ENCODE measurements at places on chromosomes 7 and 10.

DNA sequence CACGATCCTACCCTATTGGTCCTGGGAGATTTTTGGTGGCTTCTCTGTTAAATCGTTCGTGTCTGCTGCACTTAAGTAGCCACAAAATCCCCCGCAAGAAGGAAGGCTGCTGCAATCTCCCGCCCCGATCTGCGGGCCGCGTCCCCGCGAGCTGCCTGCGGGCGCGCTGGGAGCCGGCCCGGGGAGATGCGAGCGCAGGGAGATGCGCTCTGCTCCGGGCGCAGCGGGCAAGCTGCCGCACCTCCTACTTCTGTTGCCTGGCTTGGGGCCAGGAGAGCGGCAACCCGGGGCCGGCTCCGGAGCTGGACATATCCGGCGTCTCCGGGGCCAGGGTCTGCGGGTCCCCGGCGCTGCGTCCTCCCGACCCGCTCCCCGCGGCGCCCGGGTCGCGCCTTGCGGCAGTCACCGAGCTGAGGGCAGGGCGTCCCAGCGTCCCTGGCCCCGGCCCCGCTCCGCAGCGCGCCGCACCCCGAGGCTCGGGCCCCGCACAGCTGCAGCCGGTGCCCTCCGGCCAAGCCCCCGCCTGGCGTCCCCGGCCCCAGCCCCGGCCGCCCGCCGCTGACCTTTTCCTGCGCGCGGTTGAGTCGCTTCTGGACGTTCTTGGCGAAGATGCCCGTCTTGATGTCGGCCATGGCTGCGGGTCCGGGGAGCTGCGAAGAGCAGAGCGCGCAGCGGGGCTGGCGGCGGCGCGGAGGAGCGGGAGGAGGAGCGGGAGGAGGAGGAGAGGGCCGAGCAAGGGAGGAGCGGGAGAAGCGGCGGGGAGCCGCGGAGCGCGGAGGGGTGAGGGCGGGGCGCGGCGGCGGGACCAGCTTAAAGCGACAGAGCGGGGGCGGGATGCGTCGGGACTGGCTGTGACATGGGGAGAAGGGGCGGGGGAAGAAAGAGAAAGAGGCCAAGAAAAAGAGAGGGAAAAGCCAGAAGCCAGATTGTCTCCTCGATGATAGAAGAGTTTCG, at the start of gene AMPH:
AMPH (minus strand) TSS at position 654 of the 954 bp plus-strand sequence; CDS start at position 632, 22 bp downstream.
- DNase-seq, result peak; percentile 15

GRCh38 chr10:63052083-63052482, 81.0 kb upstream of the NRBF2 start:
- no peak for DNase-seq

GRCh38 chr10:88793712-88794299, 8.7 kb upstream of the LIPM start:
- DNase-seq, result no peak

- no peak for DNase-seq
Observed at GRCh38 chr7:35968140-35968940, 167.5 kb downstream of the SEPTIN7 start.

- no peak for DNase-seq
Observed at GRCh38 chr7:9709216-9709615, 1264.5 kb upstream of the PHF14 start.

- no peak for DNase-seq
Observed at GRCh38 chr10:11177381-11177780, 159.7 kb downstream of the CELF2 start.

- DNase-seq, result no peak
Observed at GRCh38 chr10:121188005-121188404, 336.8 kb downstream of the WDR11 start.

GRCh38 chr10:29850371-29850770, 209.0 kb downstream of the JCAD start:
- DNase-seq, result no peak

DNA sequence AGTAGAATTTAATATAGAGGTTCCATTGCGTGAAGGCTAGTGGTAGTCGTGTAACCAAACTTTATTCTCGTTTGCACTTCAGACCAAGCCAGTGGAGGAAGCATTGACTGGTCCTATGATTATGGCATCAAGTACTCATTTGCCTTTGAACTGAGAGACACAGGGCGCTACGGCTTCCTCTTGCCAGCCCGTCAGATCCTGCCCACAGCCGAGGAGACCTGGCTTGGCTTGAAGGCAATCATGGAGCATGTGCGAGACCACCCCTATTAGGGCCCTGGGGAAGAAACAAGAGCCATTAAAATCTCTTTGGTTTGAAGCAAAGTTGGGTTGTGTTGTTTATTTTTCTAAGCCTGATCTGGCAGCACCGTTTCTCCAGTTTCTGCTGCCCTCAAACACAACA, 3.5 kb upstream of the CPA4 start:
- DNase-seq, result no peak

DNA sequence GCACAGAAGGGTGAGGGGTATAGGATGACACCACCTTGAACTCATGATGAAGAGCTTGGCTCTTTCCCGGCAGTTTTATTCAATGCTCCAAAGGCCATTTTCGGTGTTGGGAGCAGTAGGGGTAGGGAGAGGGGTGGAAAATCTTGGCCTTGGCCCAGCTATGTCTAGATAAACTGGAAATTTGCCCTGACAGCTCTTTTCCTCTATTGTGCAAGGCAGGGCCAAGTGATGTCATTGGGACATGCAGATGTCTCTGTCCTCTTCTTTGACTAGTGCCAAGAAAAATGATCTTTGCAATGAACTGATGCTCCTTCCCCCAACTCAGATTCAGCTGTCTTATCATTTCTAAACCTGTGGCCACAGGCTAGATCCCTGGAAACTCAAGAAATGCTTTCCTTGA, 27.7 kb upstream of the PRKCQ start:
- DNase-seq, result no peak

DNA sequence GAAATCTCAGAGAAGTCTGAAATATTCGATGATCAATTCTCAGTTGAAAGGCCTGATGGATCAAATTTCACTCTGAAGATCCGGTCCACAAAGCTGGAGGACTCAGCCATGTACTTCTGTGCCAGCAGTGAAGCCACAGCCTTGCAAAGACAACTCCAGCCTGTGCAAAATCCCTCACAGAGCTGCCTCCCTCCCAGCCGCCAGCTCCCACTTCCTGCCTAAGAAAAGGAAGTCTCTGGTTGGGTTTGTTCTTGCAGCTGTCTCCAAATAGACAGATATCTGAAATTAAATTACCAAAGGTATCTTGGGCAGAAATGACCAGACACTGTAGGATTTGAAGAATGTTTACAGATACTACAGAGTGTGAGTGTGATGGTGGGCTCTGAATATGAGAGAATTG, 43.4 kb upstream of the PRSS58 start:
- peak; percentile 56 for DNase-seq

GRCh38 chr10:61721431-61721830, 58.7 kb downstream of the CABCOCO1 start:
- DNase-seq, result peak; percentile 89

DNA sequence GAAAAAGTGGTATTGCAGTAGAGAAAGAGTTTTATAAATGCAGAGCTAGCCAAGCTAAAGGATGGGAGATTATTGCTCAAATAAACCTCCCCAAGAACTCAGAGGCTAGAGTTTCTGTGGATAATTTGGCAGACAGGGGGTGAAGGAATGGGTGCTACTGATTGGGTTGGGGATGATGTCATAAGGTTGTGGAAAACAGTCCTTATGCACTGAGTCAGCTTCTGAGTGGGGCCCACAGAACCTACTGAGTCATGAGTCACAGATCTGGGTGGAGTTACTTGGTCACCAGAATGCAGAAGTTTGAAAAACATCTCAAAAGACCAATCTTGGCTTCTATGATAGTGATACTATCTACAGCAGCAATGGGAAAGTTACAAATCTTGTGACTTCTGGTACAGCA, 1146.7 kb downstream of the TYW1 start:
- DNase-seq, result no peak

DNA sequence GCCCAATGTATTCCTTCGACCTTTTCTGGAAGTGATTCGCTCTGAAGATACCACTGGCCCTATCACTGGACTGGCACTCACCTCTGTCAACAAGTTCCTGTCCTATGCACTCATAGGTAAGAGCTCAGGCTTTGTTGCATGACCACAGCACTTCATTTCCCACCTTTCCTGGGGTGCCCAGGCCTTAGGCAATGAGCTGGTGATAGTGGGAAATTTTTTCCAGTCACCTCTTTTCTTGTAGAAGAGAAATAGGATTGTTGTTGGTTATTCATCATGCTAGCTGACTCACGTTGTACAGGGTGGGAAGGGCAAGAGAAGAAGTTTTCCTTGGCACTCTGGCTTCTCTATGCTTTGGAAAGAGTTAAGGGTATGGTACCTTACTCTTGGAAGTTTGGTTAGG, 51.4 kb upstream of the NFKB2 start:
- no peak for DNase-seq

Data from KBM-7 (cell line).